Activated CD4-positive, alpha-beta T cell treated with anti-CD3 and anti-CD28 coated beads, Interleukin-2, amount 50 U/mL, for 16 hours (primary cell): ENCODE measurements at places on chromosomes 2 and 18.

GRCh38 chr2:120716641-120717585 is 18.8 kb upstream of the GLI2 start:
- DNase-seq, result no peak

GRCh38 chr2:28674713-28675068 is 76.9 kb upstream of the PPP1CB start:
- DNase-seq, result no peak

DNA sequence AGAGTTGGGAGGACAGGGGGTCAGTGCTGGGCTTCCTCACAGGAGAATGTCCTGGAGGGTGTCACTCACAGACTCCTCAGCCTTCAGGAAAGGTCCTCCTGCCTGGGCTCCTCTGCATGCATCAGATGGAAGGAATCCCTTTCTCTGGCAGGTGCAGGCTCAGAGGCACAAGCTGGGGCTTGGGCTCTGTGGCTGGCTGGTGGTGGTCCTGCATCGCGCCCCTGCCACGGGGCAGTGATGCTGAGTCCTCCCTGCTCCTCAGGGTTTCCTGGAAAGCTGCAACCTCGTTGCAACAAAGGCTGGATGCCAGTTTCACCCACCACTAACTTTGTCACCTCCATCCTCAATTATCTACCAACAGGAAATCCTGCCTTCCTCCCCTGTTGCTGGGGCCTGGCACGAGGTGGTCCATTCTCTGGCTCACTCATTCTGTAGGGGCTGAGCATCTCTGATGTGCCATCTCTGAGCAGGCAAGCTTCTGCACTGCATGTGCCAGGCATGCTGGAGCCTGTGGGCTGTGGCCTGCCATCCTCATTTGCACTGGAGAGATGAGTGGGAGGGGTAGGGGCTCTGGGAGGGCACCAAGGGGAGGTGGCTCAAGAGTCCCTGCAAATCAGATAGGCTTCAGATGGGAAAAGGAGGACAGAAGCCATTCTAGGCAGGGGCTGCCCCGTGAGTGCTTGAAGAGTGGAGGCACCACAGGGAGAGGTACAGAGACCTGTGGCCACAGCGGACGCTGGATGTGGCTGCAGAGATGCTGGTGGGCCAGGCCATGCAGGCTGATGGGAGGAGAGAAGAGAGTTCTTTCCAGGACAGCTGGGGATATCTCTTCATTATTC is 272.6 kb upstream of the HS6ST1 start:
- no peak for DNase-seq

DNA sequence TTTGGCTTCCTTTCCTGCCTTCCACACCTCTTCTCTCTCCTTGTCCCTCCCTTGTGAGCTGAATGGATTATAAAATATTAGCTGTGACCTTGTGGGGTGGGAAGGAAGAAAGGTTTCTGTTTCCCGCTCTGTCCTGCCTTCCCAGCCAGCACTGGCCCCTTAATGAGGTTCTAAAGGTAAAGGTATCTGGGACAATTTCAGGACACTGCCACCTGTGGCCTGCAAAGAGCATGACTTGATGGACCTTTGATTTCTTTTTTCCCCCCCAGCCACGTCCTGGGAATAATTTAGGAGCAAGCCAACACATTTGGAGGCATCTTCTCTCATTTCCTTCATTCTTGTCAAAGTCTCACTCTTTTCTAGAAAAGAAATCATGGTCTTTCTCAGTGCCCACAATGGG is 246.7 kb upstream of the EPAS1 start:
- DNase-seq, result no peak

- no peak for DNase-seq
Measured at GRCh38 chr18:10100196-10100595, 186.4 kb downstream of the VAPA start.

DNA sequence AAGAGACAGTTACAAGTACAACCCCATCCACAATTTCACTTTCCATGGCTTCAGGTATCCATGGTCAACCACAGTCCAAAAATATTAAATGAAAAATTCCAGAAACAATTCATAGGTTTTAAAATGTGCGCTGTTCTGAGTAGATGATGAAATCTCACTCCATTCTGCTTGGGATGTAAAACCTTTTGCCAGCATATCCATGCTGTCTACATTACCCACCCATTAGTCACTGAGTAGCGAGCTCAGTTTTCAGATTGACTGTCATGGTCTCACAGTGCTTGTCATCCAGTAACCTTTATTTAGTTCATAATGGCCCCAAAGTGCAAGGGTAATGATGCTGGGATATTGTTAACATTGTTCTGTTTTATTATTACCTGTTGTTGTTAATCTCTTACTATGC is 40.5 kb downstream of the SMAD4 start:
- peak; percentile 18 for DNase-seq

DNA sequence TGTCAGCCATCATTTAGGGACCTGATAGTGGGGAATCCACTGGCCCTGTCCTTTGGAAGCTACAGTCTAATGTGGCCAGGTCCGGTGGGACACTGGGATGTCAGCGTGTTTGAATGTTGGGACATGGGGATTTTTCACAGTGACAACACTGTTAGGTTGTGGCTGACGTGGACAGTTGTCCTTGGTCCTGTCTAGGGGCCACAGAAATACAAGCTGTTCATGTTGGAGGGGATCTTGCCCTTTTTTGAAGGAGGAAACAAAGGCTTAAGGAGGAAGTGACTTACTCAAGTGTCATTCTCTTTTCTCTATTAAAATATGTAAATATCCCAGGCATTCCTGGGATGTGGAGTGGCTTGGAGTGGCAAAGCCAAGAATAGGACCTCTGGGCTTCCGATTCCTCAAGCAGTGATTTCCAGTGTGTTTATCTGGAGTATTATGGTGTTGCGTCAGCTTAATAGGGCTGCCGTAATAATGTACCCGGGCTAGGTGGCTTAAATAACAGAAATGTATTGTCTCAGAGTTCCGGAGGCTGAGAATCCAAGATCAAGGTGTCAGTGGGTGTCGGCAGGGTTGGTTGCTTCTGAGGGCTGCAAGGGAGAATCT is 8.5 kb downstream of the ACOXL start:
- DNase-seq, result no peak

DNA sequence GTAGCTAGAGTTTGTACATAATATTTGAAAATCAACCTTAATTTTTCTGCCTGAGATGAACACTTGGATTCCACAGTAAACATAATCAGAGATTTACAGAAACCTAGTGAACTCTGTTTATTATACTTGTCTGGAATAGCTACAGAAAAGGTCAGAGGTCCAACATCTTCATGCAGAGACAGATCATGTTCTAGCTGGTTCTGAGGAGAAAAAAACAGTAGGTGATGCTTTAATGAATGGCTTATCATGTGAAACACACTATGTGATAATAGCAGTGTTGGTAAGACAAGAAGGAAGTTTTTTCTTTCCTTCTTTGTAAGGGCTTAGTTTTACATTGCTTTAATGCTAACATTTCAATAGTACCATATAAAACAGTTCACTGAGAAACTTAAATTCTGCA is 846.4 kb upstream of the ZEB2 start:
- no peak for DNase-seq

- DNase-seq, result no peak
Measured at GRCh38 chr2:208354964-208355381, 51.6 kb upstream of the PTH2R start.

GRCh38 chr2:149004836-149005235 is 33.7 kb upstream of the LYPD6B start:
- no peak for DNase-seq

GRCh38 chr2:215601990-215602721 is 166.3 kb upstream of the FN1 start:
- DNase-seq, result no peak

DNA sequence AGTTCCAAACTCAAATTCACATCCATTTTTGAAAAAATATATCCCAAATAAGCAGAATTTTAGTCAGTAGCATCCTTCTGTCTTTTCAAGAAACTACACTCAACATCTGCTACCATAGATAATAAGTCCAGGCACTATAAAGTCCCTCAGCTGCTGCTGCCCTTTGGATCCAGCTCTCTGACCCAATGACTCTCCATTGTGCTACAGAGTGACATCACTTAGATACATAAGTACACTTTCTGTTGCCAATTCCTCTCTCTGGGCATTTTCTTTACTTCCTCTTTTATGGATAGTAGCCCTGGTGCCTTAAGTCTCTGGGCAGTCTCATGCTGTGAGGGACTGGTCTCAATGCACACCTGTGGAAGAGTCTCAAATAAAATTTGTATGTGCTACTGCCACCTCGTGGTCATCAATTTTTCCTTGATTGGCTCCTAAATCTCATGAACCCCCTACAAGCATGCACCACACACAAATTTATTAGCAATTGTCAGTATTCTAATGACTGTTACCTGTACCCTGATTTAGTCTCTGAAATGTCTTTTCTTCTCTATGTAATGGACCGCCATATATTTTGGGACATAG is 219.2 kb downstream of the LRP1B start:
- peak; percentile 6 for DNase-seq

- DNase-seq, result no peak
Measured at GRCh38 chr18:5275872-5276271, 19.7 kb downstream of the ZBTB14 start.

DNA sequence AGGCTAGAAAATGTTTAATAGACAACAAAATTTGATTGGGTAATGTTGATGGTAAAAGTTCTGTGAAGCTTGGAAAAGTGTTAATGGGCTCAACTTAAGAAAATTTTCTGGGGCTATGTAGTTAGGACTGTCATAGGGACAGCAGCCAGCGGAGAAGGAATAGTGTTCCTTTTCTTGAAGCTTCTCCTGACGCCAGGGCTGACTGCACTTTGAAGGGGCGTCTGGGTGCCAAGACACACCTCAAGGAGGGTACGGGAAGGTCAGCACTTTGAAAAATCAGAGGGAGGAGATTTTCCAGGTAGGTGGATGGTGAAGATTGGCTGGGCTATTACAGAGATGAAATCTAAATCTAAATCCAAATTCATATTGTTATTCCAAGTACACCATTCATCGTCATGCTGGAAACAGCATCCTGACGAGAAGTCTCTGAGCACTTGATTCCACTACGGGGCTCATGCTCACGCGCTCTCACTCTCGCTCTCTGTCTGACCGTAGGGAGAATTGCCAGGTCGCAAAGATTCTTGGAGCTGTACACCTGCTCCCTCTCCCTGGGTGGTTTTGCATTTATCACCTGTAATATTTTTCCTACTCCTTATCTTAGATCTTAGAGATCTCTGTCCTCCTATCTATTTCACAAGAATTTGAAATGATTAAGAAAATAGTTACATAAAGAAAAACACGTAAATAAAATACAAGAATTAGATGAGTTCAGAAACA is 91.0 kb downstream of the ITGB1BP1 start:
- DNase-seq, result no peak

GRCh38 chr2:199258291-199258690 is 199.4 kb downstream of the SATB2 start:
- DNase-seq, result no peak

DNA sequence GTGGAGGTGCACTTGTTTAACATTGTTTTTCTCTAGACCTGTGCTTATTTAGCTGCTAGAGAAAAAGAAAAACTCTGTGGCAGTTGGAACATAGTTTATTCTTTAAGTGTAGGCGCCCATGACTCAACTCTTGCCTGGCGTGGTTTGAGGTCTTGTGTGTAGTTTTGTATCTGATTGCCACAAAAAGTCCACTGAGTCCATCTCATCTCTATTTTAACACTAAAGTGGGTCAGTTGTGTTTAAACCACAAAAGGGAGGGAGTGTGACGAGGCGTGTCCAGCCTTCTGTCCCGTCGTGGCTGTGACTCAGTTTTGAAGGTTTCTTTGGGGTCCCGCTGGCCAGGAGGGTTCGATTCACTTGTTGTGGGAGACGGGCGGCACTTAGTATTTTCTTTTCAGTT is 15.3 kb upstream of the UGT1A9 start:
- peak; percentile 10 for DNase-seq

GRCh38 chr2:51219468-51219867 is 187.5 kb upstream of the NRXN1 start:
- DNase-seq, result no peak

- DNase-seq, result no peak
Measured at GRCh38 chr18:10661317-10661716, 135.5 kb downstream of the NAPG start.

DNA sequence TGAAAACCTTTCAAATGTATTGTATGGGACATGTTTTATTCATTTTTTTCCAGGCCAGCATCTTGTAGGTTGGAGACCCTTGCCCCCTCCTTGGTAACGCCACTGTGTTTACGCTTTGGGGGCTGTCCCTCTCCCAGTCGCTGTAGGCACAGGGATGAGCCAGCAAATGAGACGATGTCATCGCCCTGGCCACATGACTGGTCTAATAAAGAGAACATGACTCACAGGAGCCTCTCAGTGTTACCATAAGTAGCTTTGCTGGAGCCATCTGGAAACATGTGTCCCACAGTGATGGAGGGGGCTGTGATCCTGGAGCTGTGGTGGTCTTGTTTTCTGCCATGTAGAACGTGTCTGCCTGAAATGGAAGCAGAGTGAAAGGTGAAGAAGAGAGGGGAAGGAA is 78.9 kb downstream of the CD8B2 start:
- DNase-seq, result peak; percentile 8

- no peak for DNase-seq
Measured at GRCh38 chr2:23363831-23364230, 21.1 kb upstream of the KLHL29 start.

DNA sequence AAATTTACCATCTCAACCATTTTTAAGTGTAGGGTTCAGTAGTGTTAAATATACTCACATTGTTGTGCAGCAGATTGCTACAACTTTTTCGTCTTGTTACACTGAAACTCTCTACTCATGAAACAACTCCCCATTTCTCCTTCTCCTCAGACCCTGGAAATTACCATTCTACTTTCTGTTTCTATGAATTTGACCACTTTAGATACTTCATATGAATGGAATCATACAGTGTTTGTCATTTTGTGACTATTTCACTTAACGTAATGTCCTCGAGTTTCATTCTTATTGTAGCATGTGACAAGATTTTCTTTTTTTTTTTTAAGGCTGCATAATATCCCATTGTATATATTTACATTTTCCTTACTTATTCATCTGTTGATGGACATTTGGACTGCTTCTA is 203.8 kb downstream of the PLCL1 start:
- peak; percentile 56 for DNase-seq

GRCh38 chr2:47785986-47786385 is 3.0 kb downstream of the MSH6 start:
- DNase-seq, result no peak

GRCh38 chr2:60497500-60497899 is 56.0 kb downstream of the BCL11A start:
- DNase-seq, result no peak

- no peak for DNase-seq
Measured at GRCh38 chr2:104321116-104321795, 532.7 kb upstream of the POU3F3 start.

GRCh38 chr2:191721331-191721730 is 43.4 kb downstream of the NABP1 start:
- DNase-seq, result no peak

DNA sequence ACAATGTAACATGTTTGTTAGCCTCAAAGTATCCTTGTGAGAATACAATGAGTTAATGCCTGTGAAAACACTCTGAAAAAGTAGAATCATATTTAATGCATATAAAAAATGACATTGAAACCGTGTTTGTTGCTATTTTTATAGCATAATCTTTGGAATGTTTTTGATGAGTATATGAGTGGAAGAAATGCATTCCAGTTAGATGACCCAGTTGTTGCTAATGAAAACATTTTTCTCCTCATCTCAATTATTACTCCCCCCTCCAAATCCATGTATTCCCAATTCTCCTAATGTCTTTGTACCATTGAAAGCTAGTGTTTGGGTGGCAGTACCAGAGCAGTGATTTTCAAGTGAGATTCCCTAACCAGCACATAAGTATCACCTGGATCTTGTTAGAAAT is 67.1 kb upstream of the DSEL start:
- DNase-seq, result no peak

- DNase-seq, result no peak
Measured at GRCh38 chr2:118763797-118764196, 83.7 kb downstream of the EN1 start.

- DNase-seq, result no peak
Measured at GRCh38 chr2:173986805-173987204, 21.6 kb upstream of the SP3 start.

GRCh38 chr2:181372646-181373040 is 84.5 kb upstream of the ITGA4 start:
- no peak for DNase-seq
